Motor neuron (in vitro differentiated cells): ENCODE measurements at places on chromosomes 11 and 22. TPM values are rescaled to one million over a fixed set of nuclear protein-coding genes. Genes with fewer than 3 reads are reported as not detected.

INPP5J gene
- total RNA-seq: 3.9 and 4.1 TPM in 2 replicates

GRCh38 chr22:42150727-42151590, 20.3 kb upstream of the CYP2D6 start:
- ATAC-seq: peak; percentile 18

C22orf39 gene
- 28.3 and 32.1 TPM in 2 replicates for total RNA-seq

- no peak for ATAC-seq
Measured at GRCh38 chr11:96288915-96289314, 54.1 kb downstream of the MAML2 start.

DNA sequence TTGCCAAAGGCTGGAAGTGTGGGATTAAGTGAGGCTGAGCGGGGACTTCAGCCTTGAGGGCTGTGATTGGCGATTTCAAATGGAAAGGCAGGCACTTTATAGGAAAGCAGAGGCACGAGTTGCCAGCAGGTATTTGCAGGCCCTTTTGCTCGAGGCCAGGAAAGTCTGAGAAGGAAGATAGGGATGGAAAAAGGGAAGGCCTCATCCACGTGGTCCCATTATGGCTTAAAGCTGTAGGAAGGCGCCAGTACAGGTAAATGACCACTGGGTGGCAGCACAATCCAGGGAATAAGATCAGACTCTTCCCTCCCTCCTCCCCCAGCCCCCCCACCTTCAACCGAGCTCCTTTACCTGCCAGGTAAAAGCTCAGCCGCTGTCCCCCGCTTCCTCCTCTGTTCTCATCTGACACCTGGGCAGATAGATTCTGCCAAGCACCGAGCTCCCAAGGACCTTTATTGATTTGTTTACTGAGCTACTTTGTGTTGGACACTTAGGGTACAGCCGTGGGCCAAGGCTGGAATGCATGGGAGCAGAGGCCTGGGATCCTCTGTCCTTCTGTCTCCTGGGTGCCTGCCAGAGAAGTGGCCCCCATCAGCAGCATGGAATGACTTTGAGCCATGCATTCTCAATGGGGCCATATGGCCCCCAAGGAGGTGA, 7.5 kb downstream of the P2RX3 start:
- peak; percentile 58 for ATAC-seq

DNA sequence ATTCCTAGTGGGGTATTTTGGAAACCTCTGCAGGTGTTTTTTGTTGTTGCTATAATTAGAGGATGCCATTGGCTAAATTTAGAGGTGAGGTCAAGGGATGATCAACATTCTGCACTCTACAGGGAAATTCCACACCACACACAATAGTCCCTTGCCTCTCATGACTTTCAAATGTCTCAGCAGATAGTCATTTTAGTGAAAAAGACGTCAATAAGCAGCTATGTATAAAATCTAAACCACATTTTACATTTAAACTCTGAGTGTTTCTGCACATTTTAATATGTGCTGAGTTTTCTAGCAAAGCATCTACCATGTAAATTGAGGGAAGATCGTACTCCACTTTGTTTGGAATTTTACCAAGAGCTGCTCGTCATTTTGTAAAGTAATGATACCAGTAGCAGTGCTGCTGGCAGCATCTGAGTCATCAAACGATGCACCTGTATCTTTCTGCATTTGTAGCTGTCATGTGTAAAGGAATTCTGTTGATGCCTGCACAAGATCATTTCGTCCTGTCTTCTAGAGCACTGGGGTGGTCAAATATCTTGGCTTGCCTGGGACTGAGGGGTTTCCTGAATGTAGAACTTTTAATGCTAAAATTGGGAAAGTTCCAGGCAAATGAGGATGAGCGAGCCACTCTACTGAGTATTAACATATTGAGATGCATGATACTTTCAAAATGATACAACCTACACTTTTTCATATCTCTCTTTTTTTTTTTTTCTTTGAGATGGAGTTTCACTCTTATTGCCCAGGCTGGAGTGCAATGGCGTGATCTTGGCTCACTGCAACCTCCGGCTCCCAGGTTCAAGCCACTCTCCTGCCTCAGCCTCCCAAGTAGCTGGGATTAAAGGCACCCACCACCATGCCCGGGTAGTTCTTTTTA, 414.5 kb upstream of the SYN3 start:
- peak; percentile 34 for ATAC-seq

GRCh38 chr11:40246983-40247382, 1212.5 kb downstream of the LRRC4C start:
- ATAC-seq: peak; percentile 54

CCDC134 gene
- 7.9 and 8.0 TPM in 2 replicates for total RNA-seq

DNA sequence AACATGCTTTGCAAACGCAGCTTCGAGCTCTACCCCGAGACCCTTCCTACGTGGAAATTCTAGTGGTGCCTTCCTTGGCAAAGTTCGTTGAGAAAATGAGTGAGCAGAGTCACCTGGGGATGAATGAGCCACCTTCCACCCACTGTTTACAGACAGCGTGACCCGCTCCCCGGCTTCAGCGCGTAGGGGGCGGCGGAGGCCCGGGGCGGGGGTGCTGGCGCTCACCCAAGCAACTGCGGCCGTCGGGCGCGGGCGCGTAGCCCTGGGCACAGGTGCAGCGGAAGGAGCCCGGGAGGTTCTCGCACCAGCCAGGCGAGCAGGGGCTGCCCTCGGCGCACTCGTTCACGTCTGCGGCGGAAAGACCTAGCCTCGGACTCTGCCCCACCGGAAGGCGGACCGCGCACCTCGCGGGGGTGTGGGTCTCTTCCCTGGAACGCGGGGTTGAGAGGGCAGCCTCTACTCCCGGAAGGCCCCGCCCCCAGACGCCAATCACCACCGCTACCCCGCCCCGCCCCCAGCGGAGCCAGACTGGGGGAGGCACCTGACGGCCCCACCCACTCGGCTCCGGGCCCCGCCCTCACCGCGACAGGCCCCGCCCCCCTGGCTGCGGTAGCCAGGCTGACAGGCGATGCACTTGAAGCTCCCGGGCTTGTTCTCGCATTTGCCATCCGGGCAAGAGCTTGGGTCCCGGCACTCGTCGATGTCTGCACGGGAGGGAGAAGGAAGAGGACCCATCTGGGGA, 11.8 kb downstream of the LTBP3 start:
- ATAC-seq: no peak

ANGPTL5 gene
- total RNA-seq: 1.7 and 2.8 TPM in 2 replicates

MRGPRF gene
- total RNA-seq: 0.05 and 0.13 TPM in 2 replicates

- no peak for ATAC-seq
Measured at GRCh38 chr11:61841636-61842527, 13.8 kb downstream of the FADS2 start.

DNA sequence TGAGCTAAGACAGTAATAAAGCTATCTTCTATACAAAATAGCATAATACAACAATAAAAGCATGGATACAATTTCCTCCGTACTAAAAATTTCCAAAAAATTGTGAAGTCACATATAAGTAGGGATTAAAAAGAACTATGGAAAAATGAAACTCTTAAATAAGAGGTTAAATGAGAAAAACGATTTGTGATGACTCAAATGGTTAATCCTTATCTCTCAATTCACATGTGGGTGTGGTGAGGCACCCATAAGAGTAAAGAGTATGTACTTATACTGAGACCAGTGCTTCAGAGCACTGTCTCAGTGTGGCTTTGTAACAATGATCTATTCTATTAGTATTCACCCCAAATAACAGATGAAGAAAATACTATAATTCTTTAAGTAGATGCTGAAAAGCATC, 25.0 kb upstream of the CCDC34 start:
- no peak for ATAC-seq

- ATAC-seq: peak; percentile 32
Measured at GRCh38 chr11:131908316-131908715, 537.9 kb downstream of the NTM start.

UBQLN3 gene
- total RNA-seq: 0.34 and 0.52 TPM in 2 replicates

GRCh38 chr11:20618083-20618482, 18.7 kb downstream of the SLC6A5 start:
- ATAC-seq: no peak

- no peak for ATAC-seq
Measured at GRCh38 chr11:33965032-33965431, 73.2 kb upstream of the LMO2 start.

- ATAC-seq: no peak
Measured at GRCh38 chr22:11628651-11629511, 3899.1 kb upstream of the OR11H1 start.

DNA sequence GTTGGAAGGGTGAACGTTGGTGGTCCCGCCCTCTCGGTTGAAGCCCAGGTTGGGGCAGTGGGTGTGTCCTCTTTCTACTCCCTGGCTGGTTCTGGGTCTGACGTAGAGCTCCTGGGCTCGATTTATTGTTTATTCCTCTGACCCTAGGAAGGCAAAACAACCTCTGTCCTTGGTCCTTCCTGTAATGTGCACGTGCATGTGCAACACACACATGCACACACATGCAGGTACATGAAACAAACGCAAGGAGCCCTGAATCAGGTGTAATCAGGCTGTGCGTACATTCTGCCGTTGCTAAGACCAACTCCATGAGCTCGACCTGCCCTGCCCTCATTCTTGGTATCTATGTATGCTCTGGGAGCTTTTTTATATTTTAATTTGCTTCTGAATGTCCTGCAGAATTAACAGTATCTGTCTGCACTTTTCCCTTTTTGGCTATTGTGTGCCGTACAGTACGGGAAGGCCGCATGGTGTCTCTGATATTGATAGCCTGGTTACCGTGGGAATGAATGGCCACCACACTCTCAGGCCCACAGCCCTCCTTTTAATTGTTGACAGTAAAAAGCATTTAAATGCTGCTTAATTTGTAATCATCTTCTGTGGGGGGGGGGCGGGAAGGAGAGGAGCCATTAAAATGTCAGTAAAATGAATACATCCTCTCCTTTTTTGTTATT, 66.0 kb upstream of the NNMT start:
- ATAC-seq: no peak

DNA sequence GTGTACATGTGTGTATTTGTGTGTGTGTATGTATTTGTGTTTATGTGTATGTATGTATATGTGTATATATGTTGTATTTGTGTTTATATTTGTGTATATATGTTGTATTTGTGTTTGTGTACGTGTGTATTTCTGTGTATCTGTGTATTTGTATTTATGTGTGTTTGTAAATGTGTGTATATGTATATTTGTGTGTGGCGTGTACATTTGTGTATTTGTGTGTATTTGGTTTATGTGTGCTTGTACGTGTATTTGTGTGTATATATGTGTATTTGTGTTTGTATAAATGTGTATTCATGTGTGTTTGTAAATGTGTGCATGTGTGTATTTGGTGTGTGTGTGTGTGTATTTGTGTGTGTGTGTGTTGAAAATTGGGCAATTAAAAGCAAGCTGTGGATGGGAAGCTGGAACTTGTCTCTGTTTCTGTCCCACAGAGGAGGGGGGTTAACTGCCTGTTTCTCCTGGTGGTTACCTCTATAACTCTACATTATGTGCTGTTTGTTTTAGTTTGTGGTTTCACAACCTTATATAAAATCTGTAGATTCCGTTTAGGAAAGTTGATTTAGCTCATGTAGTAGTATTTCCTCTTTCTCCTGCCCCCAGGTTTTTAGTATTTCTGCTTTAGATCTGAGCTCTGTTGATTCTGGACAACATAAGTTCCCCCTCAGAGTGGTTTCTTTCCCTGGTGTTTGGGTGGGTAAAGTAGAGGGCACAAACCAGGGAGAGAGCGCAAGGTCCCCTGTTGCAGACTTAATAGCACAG, 28.9 kb downstream of the AP2A2 start:
- ATAC-seq: no peak

SPCS2 gene
- total RNA-seq: 39.8 and 58.4 TPM in 2 replicates

GRCh38 chr22:46931881-46932280, 169.4 kb downstream of the TBC1D22A start:
- ATAC-seq: no peak

GRCh38 chr11:65558002-65558929, at the start of gene LTBP3:
TSS of gene LTBP3 (minus strand) at chr11:65558359. CDS start at chr11:65557959, 400 bp downstream.
- peak; percentile 65 for ATAC-seq

- ATAC-seq: peak; percentile 86
Measured at GRCh38 chr22:37431801-37432707, 4.8 kb upstream of the ELFN2 start.

DNA sequence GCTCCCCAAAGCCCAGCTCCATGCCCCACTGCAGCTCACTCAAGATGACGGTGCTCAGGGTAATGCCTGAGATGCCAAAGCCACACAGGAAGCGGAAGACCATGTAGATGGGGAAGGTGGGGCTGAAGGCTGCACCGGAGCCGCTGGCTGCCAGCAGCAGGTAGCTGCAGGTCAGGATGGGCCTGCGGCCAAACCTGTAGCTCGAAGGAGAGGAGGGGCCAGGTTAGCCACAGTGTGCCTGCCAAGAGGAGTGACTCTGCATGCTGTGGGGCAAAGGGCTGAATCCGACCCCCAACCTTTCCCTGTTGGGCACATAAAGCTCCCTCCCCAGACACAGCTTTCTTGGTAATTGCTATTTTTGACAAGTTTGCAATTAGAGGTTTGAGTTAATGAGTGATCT, 14.9 kb upstream of the SLC22A6 start:
- ATAC-seq: no peak

- ATAC-seq: no peak
Measured at GRCh38 chr22:46842606-46843005, 80.2 kb downstream of the TBC1D22A start.

NAV2 gene
- 0.54 and 4.7 TPM in 2 replicates for total RNA-seq

DNA sequence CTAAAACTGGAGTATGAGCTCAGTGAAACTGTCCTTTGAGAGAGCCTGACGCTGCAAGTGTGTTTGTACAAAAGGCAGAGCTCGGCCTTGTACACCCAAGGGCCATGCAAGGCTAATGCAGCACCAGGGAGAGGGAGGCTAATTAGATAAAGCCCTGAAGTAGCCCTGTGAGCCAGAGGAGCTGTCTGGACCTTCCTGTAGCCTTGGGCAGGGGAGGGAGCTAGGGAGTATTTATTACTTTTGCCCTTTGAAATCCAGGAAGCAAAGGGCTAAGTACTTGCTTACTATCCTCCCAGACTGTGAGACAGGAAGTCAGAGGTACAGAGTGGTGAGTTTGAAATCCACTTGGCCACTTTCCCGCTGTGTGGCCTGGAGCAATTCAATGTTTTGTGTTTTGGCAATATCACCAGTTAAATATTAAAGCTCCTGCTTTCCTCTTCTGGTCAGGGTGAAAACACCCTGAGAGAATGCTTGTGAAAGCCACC, 10.2 kb upstream of the LDHA start:
- ATAC-seq: peak; percentile 62

GLYATL1 gene
- 1.7 and 2.2 TPM in 2 replicates for total RNA-seq

- ATAC-seq: no peak
Measured at GRCh38 chr22:46042786-46043185, 65.8 kb upstream of the WNT7B start.

DNA sequence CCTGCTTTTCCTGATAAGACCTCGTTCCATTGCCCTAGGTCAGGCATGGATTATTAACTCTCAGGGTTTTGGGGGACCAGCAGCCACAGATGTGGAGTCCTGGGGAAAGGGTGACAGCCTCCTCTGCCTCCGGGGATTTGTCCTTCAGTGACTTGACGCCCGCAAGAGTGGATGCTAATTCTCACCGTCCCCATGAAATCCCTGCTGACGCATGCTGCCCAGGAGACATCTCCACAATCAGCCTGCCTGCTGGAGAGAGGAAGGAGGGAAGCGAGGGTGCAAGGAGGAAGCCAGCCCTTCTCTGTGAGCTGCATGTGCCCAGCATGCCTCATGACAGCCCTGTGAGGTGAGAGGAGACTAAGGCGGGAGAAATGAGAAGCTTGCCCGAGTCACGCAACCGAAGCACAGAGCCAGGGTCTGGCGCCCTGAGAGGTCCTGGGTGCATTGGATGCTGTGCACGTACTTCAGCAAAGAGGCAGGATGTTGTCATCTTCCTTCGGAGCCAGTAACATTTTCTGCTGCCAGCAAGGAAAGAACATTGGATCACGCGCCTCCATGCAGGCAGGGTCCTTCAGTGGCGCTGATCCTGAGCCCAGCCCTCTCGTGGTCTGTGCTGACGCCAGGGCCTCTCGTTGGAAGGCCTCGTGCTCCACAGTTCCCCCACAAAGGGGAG, 27.3 kb upstream of the KRTAP5-6 start:
- ATAC-seq: no peak

OR8K1 gene
- 0.25 TPM in 1 of 2 replicates, not detected in the other for total RNA-seq

ZP1 gene
- total RNA-seq: 0.32 and 0.56 TPM in 2 replicates
